A172 (cell line): ENCODE measurements at places on chromosomes 4 and X.

- no peak for DNase-seq
Measured at GRCh38 chr4:38803833-38804653, 548 bp downstream of the TLR1 start.

DNA sequence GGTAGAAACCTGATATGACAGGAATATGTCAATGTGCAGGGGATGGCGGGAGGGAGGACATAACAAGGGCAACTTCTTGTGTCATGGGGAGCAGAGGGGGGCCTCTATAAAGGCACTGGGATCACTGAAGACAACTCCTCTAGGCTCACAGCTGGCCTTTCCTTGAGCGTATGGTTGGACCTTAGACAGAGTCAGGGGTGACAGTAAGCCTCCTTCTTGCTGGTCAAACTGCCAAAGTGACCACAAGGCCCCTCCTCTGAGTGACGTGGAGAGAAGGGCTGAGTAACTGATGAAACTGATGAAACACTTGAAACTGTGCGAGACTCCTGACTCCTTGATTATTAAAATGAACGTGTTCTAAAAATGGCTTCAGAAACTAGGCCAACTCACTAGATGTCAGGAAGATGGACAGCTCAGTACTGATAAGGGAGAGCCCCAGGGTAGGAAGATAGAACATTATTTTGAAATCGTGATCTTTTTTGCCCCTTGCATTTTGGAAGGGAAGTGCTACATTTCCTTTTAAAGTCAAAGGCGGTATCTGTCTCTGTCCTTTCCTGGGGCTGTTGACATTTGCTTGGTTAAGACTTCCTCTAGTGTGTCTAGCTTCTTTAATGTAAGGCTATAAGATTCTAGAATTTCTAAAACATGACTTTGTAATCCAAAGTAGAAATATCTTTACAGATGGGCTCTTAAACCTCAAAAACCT is 1.6 kb downstream of the RAB33A start:
- DNase-seq = peak; percentile 59

DNA sequence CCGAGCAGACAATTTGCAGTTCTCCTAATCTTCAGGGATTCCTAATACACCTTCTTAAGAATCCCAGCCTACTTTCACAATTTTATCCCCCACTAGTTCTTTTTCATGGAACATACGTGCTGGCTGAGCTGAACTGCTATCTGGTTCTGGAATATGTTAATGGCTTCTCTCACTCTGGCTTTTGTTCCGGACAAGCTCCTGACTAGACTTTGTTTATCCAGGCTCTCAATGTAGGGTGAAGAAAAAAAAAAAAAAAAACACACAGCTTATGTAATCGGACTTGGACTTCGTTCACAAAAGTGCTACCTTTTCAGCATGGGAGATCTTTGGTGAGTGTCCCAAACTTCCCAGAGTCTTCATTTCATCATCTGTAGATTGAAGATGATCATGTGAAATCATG is 555.4 kb upstream of the CPEB2 start:
- no peak for DNase-seq

DNA sequence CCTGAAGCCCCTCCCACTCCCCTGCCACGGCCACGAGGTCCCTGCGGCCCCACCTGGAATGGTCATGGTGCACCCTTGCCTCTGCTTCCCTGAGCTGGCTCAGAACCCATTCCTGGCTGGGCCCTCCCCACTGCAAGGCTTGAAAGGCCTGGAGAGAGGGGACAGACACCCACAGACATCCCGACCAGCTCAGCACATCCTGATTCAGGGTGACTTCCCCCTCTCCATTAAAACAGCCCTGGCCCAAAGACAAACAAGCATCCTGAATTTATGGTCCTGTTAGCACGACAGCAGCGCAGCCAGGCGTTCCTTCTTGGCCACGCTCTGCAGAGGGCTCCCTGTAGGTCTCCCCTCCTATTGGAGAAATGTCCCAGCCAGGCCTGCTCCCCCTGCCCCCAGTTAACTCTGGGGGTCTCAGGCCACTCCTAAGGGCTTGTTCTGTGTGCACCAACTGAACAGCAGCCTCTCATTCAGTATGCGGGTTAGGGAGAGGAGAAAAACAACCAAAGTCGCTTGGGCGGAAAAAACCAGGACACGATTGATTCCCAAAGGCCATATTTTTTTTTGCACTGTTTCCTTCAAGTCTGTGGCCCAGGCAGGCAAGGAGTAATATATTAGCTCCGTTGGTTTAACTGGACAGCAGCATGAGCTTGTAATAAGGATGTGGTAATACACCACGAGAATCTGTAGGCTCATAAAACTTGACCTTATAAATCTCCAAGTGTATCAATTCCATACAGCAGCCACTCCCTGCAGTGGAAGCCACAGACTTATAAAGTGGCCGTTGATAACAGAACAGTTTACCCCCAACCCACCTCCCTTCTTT is 106.7 kb upstream of the MSX1 start:
- DNase-seq = peak; percentile 26

DNA sequence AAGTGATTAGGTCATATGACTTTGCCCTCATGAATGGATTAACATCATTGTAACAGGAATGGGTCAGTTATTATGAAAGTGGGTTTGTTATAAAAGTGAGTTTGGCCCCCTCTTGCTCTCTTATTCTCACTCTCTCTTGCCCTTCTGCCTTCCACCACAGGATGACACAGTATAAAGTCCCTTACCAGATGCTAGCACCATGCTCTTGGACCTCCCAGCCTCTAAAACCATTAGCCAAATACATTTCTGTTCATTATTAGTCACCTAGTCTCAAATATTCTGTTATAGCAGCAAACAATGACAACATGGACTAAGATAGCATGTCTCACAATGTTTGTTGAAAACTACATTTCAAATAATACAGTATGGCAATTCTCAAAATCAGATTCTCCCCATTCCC is 59.7 kb downstream of the RWDD4 start:
- DNase-seq = no peak

GRCh38 chr4:68267433-68267944 is 22.0 kb upstream of the TMPRSS11B start:
- peak; percentile 55 for DNase-seq

DNA sequence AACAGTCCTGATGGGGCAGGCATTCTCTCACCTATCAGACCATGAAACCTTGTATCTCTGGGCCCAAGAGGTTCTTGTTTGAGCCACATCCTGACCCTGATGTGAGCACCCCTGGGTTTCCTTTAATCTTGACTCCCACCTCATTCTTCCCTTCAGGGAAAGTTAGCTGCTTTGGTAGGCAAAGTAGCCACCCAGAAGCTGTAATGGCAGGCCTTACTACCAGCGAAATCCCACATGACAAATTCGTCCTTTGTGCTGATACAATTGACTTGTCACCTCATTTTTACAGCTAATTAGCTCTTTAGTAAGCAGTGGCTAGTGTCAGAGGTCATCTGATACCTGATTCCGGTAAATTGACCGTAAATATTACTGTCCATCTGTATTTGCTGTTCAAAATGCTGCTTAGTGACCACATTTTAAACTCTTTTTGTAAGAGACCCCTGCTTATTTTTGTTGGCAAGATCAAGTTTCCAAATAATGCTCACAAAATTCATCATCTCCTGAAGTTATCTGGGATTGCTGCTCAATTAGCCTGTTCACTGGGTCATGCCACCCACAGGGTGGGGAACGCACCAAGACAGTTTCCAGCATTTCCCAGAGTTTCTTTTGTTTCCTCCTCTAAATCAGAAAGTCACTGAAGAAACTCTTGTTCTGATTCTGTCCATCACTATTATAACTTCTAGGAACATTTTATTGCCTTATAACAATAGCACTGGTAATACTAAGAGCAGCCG is 329.7 kb downstream of the GPAT3 start:
- DNase-seq = no peak

- DNase-seq = no peak
Measured at GRCh38 chr4:137774501-137774900, 242.2 kb upstream of the PCDH18 start.

GRCh38 chr4:54332542-54332941 is 103.4 kb downstream of the PDGFRA start:
- no peak for DNase-seq

GRCh38 chr4:81410680-81411079 is 61.0 kb downstream of the RASGEF1B start:
- DNase-seq = no peak

DNA sequence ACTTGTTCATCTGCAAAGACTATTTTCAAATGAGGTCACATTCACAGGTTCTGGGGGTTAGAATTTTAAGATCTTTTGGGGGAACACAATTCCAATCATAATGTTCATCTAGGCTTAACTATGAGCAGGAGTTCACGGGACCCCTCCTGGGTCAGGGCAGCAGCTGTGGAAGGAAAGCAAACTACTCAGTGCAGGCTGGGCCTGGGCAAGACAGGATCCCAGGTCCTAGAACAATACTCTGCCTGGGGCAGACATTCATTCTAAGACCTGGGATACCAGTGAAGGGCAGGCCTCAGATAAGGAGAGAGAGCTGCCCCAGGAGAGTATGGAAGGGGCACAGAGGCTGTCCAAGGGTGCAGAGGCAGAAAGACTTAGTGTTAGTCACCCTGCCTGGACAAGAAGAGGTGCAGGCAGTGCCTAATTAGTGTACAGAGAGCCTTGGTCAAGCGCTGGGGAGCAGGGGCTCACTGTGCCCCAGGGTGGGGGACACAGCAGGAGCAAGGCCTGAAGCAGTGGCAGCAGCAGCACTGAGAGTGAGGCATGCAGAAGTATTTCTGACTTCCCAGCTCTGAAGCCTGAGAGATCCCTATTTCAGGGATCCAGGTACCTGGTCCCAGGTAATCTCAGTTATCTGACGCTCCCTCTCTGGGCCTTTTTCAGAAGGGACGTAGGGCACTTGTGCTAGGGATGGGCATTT is 123.0 kb upstream of the MAMLD1 start:
- DNase-seq = no peak

- DNase-seq = no peak
Measured at GRCh38 chr4:168817370-168817769, 192.7 kb downstream of the CBR4 start.

GRCh38 chrX:103214870-103215424 is at the start of gene BEX4:
BEX4 (plus strand) TSS chrX:103215108; CDS start chrX:103216154, 1,046 bp downstream.
- no peak for DNase-seq

GRCh38 chrX:53412446-53412845 is 10.0 kb downstream of the SMC1A start:
- no peak for DNase-seq

- DNase-seq = peak; percentile 83
Measured at GRCh38 chr4:152983774-152984411, 47.8 kb downstream of the FHDC1 start.

GRCh38 chrX:130111220-130112154 is 1.2 kb upstream of the ELF4 start:
- no peak for DNase-seq

- DNase-seq = no peak
Measured at GRCh38 chr4:182010876-182011275, 232.3 kb upstream of the TENM3 start.

GRCh38 chr4:78566834-78567499 is 15.4 kb downstream of the ANXA3 start:
- DNase-seq = no peak

- DNase-seq = peak; percentile 53
Measured at GRCh38 chr4:39825741-39826231, 127.8 kb downstream of the UBE2K start.

- DNase-seq = no peak
Measured at GRCh38 chrX:103780336-103781061, 3.9 kb downstream of the PLP1 start.

- DNase-seq = no peak
Measured at GRCh38 chr4:58849026-58849425, 1738.8 kb upstream of the IGFBP7 start.

DNA sequence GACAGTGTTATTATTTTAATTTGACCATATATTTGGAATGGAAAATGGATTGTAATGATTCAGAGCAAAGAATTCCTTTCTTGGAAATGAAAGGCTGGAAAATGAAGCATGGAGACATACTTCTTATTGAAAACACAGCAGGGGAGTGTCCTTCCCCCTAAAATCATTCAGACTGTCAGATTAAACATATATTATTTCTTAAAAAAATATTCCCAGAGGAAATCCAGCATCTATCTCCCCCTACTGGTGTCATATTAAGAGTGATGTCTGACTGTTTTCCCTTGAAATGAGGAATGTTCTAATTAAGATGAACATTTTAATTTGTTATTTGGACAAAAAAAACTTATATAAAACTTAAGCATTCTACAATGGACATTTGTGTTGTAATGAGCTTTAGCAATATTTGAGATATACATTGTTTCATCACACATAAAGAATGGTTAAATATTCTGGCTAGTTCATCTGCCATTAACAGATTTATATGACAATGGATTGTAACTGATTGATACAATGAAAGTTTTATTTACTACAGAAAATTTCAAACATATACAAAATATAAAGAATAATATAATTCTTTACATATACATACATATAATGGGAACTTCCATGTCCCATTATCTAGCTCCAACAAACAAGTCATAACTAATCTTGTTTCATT is 264.6 kb downstream of the SPRY1 start:
- no peak for DNase-seq

DNA sequence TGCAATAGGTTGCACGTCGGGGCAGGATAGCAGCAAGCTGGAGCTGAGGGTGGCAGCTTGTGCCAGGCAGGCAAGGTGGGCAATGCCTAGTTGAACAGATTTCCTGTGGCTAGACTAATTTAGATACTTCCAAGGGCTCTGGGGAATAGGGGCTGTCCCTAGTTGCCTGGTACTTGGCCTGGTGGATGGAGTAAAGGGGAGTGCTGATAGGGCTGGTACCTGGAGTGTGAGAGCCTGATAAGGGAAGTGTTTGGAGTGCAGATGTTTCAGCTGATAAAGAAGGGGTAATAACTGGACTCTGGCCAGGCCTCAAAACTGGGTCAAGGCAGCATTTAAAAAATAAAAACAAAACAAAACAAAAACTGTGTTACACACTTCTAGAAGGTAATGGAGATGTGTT is 665.5 kb downstream of the CCSER1 start:
- no peak for DNase-seq

DNA sequence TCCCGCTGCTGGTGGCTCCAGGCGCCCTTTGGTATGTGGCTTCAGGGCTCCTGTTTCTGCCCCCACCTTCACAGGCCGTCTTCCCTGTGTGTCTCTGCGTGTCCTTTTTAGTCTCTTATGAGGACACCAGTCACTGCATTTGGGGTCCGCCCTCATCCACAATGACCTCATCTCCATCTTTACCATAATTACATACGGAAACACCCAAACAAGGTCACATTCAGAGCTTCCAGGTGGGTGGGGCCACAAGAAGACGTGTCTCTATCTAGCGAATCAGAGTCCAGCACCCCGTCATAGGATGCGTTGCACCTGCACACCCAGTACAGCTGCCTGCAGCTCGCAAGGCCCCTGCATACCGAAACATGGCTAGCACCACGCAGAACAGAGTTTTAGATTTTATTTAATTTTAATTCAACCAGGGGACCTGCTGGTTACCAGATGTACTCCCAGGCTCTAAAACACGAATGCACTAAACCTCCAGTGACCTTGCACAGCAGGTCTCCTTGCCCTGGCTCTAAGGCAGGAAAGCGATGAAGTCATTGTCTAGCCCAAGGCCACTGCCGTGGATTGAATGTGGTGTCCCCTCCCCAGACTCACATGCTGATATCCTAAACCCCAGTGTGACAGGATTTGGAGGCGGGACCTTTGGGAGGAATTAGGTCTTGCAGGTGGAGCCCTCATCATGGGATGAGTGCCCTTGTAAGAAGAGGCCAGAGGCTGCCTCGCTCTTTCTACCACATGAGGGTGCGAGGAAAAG is 30.3 kb downstream of the ABLIM2 start:
- DNase-seq = no peak

- DNase-seq = no peak
Measured at GRCh38 chrX:69503782-69504625, at the start of gene NALF2. NALF2 (plus strand) TSS chrX:69504326; CDS start chrX:69505283, 957 bp downstream.
